Stimulated activated CD4-positive, alpha-beta T cell treated with anti-CD3 and anti-CD28 coated beads, Interleukin-1b, Interleukin-23, amount 100 ng/mL, for 1 hour (primary cell): ENCODE measurements at places on chromosomes 1 and 21.
A peak's percentile ranks its signal among the peaks of the same experiment; 100 is the strongest.

DNA sequence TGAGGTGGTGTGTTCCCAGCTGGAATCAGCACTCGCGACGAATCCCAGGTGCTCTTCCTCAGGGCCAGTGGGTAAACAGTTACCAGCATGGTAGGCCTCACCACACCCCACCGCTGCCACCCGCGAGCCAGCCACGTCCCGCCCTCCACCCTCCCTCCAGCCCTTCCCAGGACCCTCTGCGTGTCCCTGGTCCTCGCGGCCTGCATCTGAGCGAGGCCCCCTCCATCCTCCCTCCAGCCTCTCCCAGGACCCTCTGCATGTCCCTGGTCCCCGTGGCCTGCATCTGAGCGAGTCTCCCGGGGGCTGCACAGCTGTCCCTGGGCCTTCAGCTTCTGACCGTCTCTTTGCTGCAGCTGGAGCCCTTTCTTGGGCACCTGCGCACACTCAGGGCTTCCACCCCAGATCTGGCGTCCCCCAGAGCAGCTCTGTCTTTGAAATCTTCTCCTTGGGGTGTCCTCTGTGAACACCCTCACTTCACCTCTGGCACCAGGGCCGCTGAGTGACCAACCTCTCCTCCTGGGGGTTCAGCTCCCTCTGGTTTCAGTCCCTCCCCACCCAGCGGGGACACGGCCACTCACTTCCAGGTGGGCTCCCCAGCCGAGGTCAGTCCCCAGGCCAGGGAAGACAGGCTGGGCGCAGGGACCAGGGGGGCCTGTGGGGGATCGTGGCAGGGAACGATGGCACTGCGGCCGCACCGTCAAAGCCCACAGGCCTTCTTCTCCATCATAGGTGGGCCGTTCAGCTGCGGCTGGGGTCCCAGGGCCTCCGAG, 57.8 kb upstream of the COL6A2 start:
- no peak for DNase-seq

DNA sequence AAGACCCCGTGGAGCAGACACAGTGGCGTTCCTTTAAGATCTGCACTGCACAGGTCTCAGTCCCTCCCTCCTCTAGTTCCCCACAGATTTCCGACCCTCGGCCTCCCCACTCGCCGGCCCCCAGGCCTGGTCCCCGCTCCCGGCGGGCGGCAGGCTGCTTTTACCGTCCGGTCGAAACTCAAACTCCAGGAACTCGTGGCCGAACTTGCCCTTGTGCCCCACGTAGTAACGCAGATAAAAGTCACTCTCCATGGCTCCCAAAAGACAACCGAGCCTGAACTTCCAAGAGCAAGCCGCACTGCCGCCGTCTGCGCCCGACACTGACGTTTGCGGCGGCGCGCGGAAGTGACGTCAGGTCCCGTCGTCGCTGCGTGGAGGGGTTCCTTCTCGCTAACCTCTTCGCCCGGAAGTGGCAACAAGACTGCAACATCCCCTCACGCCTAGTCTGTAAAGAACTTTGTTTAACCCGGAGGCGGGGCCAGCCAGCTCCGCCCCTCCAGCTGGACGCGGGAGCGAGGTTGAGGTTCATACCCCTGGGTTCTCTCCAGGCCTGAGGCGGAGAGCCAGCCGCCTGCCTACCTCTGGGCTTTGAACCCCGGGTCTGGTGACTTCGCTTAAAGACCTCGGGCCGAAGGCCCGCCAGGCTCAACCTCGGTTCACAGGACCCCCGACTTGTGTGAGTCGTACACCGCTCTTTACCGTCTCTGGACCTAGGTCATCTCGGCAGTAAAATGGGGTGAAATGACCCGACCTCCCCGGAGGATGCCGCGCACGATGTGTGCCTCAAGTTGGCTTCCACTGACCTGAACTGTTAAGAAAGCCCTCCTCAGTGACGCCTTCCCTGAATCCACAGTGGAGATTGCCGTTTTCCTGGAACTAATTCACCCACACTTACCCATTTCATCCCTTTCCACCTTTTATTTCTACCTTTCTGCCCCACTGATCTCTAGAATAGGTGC, at the start of gene MAGOH:
Gene MAGOH (minus strand): TSS at position 322 of the 959 bp plus-strand sequence. CDS start 70 bp downstream, at position 252.
- DNase-seq: peak; percentile 91

DNA sequence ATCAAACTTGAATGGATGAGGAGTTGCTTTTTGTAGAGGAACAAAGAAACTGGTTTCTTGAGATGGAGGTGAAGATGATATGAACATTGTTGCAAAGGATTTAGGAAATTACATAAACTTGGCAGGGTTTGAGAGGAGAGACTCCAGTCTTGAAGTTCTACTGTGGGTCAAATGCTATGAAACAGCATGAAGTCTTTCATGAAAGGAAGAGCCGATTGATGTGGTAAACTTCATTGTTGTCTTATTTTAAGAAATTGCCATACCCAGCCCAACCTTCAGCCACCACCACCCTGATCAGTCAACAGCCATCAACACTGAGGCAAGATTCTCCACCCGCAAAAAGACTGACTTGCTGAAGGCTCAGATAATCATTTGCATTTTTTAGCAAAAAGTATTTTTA, 52.2 kb downstream of the SIPA1L2 start:
- DNase-seq: no peak

DNA sequence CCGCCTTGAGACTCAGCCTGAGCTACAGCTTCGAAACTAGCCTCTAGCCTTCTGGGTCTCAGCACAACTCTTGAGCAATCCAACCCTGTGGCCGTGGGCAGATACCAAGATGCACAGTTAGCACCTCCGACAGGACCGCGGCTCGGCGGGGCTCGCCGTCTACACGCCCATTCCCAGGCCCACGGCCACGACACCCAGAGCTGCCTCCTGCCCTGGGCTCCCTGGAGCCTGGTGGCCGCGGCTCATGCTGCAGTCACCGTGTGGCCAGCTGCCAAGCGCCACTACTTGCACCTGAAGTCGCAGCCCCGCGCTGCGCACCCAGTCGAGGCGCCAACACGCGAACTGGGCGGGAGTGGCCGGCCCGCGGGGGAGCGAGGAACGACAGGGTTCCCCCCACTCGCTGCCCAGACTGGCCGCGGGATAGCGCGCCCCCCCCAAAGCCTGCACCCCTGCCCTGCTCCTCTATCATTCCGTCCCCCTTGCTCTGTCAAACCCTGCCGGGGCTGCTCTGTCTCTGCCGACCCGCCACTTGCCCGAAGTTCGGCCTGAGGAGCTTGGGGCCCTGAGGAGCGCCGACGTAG, 729 bp upstream of the CDCA8 start:
- DNase-seq: no peak

DNA sequence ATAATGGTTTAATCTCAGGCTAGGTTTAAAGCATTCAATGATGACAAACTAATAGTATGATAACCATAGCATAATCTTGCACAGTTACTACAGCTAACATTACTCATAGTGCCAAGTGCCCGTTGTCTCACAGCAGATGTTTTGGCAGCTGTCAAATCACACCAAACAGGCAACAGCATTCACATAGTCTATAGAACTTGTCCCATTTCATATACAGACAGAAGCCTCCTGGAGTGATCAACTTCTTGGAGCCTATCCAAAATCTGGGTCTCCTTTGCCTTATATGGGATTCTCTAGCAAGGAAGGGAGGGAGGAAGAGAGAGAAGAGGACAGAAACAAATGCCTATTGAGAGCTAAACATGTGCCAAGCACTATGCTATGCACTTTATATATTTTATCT, 250.6 kb upstream of the ZP4 start:
- no peak for DNase-seq
